ENCODE measurements at places on chromosomes 7 and 10. TPM values are rescaled to one million over a fixed set of nuclear protein-coding genes. Genes with fewer than 3 reads are reported as not detected.

VSIR gene
- total RNA-seq: 61.9 TPM

CDC14C gene
- not detected for total RNA-seq

A1CF gene
- not detected for total RNA-seq

SORCS3 gene
- total RNA-seq: not detected

SPDYE5 gene
- total RNA-seq: not detected

AKR1B1 gene
- total RNA-seq: 107 TPM

SPAM1 gene
- not detected for total RNA-seq

FOXI2 gene
- total RNA-seq: not detected

SP8 gene
- total RNA-seq: not detected

Measured in activated T-helper 2 cell treated with anti-CD3 and anti-CD28 coated beads, Interferon-gamma antibody, Interleukin-2, Interleukin-4, amounts not matched to agents 10 μg/mL and 5 μg/mL and 100 μg/mL, durations not matched to agents 14 hours and 24 hours and 36 hours (primary cell).